ENCODE measurements at places on chromosomes 1 and 21. TPM values are rescaled to one million over a fixed set of nuclear protein-coding genes. Genes with fewer than 3 reads are reported as not detected.
A peak's percentile ranks its signal among the peaks of the same experiment; 100 is the strongest.

GRCh38 chr1:215824245-215824644 lies 257.1 kb downstream of the KCTD3 start:
- no peak for DNase-seq

CD1D gene
- total RNA-seq = 1.3 TPM

C1orf56 gene
- total RNA-seq = 1.7 TPM

- no peak for DNase-seq
Measured at GRCh38 chr1:240831922-240832321, 220.0 kb upstream of the GREM2 start.

DNA sequence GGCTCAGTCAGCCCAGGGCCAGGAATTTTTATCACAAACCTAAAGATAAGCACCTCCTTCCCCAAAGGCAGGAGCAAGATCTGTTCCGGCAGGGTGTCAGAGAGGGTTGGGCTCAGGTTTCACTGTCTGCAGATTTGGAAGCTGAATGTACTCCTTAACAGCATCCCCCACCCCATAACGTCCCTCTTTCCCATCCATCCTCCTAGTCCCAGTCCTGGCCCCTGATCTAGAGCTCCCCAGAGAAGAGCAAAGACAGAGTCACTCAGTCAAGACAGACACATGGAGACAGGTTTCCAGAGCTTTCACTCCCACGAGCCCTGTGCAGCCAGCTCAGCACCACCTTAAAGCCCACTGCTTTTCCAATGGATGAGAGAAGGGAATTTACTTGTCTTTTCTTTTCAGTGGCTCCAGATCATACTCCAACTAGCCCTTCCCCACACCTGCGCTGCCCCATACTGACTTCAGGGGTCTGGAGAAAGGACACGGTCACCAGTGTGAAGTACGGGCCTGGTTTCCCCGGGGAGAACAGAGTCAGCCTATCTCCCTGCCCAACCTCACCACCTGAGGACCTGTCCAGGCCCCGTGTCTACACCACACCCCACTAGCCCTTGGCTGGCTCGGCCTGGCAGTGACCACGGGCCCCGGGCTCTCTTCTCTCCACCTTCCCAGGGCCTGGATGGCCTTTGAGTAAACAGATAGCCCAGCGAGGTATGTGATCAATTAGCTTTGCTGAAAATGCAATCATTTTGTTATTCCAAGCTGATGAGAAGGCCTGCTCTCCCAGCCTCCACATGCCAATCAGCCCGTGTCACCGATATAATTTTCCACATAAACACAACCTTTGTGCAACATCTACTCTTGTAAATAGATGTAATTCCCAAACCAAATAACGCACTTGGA lies 249.1 kb downstream of the FOXD2 start:
- DNase-seq = no peak

B3GALT5 gene
- not detected for total RNA-seq

RPAP2 gene
- total RNA-seq = 10.7 TPM

DNA sequence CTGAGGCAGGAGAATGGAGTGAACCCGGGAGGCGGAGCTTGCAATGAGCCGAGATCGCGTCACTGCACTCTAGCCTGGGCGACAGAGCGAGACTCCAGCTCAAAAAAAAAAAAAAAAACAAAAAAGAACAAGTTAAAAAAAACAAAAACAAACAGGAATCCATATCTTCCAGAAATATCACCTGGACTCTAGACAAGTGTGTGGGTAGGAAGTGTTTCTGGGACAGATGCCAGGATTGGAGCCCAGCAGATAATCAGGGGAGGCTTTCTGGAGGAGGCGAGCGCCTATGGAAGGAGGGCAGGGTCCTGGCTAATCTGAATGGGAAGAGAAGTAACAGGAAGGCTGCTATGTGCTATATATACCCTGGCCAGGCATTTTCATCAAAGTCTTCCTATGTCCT lies 43.6 kb upstream of the SYNC start:
- no peak for DNase-seq

- peak; percentile 99 for DNase-seq
Measured at GRCh38 chr1:114803001-114803400, 22.5 kb upstream of the SIKE1 start.

HCRTR1 gene
- not detected for total RNA-seq

GRCh38 chr1:110686188-110686587 lies 11.4 kb upstream of the KCNA3 start:
- no peak for DNase-seq

- DNase-seq = no peak
Measured at GRCh38 chr1:9670085-9670484, 18.6 kb downstream of the PIK3CD start.

AUNIP gene
- total RNA-seq = 5.7 TPM

- no peak for DNase-seq
Measured at GRCh38 chr1:41842326-41842725, 76.4 kb downstream of the HIVEP3 start.

NBPF11 gene
- 4.3 TPM for total RNA-seq

GRCh38 chr1:226304291-226304955 lies 4.5 kb downstream of the LIN9 start:
- no peak for DNase-seq

LCE1E gene
- total RNA-seq = not detected

DNA sequence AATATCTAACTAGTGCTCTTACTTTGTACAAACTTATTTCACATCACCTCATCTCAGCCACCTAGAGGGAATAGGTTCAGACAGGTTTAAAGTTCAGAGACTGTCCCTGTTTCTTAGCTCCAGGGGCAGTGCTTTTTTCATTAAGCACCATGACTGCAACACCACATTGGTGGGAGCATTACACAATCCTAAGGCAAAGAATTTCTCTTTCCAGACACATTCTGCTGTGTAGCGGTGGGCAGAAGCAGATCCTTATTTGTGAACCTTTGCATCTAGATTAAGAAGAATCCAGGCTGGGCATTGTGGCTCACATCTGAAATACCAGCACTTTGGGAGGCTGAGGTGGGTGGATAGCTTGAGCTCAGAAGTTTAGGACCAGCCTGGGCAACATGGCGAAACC lies 16.1 kb downstream of the LCA5L start:
- DNase-seq = no peak

DNA sequence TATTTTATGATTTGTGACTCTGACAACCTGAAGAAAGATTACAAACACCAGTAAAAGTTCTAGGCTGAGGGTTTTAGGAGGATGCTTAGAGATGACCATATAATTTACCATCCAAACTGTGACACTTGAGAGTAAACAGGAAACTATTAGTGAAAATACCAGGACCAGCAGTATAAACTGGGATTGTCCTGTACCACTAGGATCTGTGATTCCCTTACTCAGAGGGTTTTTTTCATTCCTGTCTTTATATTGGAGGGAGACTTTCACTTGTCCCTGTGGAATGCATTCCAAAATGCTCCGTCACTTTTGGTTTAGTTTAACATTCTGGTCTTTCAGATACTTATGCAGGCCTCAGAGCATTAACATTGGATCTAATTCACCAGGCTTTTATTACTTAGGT lies 482.9 kb downstream of the PTBP2 start:
- no peak for DNase-seq

PRAMEF10 gene
- total RNA-seq = not detected

DNA sequence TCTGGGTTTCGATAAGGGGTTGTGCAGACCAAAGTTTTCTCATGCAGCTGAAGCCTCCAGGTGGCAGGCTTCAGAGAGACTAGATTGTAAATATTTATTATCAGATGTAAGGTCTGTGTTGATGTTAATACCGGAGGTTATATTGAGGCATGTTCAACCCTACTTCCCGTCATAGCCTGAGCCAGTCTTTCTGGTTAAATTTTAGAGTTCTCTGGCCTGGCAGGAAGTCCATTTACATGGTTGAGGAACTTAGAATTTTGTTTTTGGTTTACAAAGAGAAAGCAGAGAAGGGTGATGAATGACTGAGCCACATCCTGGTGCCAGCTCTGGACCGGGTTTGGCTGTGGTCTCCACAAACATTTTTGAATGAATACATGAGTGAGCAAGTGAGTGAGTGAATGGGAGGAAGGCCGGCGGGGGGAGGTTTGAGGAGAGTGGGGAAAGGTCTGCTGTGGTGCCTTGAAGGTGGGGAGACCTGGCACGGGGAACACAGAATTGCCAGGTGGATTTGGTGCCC lies 218.5 kb downstream of the DISC1 start:
- DNase-seq = no peak

DNA sequence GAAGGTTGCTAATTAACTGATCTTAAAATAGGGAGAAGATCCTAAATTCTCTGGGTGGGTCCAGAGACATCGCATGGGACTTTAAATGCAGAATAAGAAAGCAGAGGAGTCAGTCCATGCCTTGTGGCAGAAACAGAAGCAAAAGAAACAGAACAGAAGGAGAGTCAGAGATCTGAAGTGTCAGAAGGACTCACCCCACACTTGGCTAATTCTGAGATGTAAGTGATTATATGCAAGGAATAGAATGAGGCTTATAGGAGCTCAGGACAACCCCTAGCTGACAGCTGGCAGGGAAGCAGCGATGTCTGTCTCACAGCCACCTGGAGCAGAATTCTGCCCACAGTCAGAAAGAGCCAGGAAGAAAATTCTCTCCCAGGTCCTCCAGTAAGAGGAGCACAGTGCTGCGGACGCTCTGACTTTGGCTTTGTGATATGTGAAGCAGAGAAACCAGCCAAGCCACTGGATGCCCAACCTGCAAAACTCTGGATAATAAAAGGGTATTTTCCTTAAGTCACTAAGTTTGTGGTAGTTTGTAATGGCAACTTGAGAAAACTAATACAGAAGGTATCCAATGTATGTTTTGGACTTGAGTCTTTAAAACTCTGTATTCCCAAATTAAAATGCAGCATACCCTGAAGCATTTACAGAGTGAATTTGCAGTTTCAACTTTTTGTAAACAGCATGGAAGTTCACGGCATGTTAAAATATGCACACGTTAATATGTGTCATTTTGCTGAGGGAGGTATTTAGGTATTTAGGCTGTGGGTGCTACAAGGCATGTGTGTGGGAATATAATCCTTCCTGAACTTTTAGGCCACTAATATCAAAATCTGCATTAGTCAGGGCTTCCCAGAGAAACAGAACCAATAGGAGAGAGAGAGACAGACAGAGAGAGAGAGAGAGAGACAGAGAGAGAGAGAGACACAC lies 388.5 kb downstream of the PCP4 start:
- DNase-seq = no peak

GRCh38 chr1:164644774-164645644 lies 86.0 kb downstream of the PBX1 start:
- DNase-seq = peak; percentile 32

- no peak for DNase-seq
Measured at GRCh38 chr1:8886589-8886988, 8.1 kb upstream of the ENO1 start.

GRCh38 chr1:96815914-96816313 lies 94.3 kb downstream of the PTBP2 start:
- DNase-seq = no peak

- no peak for DNase-seq
Measured at GRCh38 chr1:108503062-108503733, 53.1 kb downstream of the NBPF6 start.

- no peak for DNase-seq
Measured at GRCh38 chr21:31666445-31667010, 7.0 kb downstream of the SOD1 start.

DNA sequence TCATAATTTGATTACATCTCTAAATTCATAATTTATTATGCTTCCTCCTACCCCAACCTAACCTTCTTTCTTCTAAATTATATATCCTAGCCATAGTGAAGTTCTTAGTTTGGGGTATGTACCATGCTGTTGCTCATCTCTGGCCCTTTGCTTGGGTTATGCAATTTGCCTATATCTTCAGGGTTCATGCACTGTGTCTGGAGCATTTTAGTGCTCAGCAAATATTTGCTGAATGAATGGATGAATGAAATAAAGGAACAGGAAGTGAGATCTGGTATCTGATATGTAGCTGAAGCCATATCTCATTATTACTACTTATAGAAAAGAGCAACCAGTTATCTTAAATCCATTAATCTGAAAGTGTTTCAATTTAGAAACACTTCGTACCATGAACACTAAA lies 137.6 kb downstream of the GPATCH2 start:
- DNase-seq = peak; percentile 33

DNA sequence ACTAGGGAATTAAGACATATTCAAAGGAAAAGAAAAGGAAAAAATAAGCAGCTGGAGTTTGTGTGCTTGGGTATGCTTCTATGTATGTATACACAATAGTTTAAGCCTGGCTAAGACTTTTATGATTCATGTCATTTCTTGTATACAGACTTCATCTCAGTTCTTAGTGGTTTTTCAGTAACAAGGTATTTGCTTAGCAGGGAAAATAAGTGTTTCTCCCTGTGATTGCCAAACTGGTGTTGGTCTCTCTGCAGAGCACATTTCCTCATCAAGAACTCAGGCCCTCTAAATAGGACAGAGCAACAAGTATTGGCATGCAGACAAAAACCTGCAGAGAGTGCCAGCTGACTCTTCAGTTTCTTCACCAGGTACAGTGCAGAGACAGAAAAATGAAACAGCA lies 484.4 kb upstream of the ZRANB2 start:
- DNase-seq = peak; percentile 76

- DNase-seq = no peak
Measured at GRCh38 chr1:218049641-218050040, 235.5 kb upstream of the RRP15 start.

- peak; percentile 62 for DNase-seq
Measured at GRCh38 chr1:3515774-3516480, 61.5 kb downstream of the ARHGEF16 start.

GRCh38 chr1:168466092-168466713 lies 77.6 kb downstream of the XCL2 start:
- peak; percentile 71 for DNase-seq

LEFTY2 gene
- total RNA-seq = not detected

- no peak for DNase-seq
Measured at GRCh38 chr1:8443558-8444194, 125.8 kb downstream of the SLC45A1 start.

DNA sequence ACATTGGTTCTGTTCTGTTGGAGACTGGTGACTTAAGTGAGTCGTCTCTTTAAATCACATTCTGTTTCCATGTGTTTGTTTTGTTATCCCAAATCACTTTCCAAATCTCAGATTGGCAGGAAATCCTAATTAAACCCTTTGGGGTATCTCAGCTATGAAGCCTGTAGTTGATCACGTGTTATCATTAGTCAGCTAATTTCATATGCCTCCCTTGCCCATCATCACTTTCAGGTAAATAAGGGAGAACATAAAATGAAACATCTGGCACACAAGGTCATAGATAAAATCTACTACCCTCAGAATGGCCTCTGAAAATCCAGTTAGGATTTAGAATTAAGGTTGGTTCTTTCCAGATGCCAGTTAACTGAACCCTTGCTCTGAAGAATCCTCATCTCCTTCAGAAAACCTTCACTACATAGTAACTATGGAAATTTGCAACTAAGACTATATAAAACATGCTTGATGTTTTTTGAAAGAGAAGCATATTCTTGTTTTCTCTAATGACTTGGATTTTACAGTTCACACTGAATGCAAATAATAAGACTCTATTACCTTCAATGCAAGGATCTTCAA lies 401.5 kb downstream of the DSCAM start:
- DNase-seq = peak; percentile 20

FCRL6 gene
- not detected for total RNA-seq

CRP gene
- total RNA-seq = not detected

ATP1A4 gene
- total RNA-seq = under 0.01 TPM

GRCh38 chr1:183331091-183331742 lies 87.0 kb downstream of the NMNAT2 start:
- no peak for DNase-seq

GRCh38 chr1:3774946-3775489 lies 2.5 kb downstream of the SMIM1 start:
- DNase-seq = no peak

All from mammary epithelial cell (primary cell).